RKO (cell line): ENCODE measurements at places on chromosomes 5 and 9.
A peak's percentile ranks its signal among the peaks of the same experiment; 100 is the strongest.

DNA sequence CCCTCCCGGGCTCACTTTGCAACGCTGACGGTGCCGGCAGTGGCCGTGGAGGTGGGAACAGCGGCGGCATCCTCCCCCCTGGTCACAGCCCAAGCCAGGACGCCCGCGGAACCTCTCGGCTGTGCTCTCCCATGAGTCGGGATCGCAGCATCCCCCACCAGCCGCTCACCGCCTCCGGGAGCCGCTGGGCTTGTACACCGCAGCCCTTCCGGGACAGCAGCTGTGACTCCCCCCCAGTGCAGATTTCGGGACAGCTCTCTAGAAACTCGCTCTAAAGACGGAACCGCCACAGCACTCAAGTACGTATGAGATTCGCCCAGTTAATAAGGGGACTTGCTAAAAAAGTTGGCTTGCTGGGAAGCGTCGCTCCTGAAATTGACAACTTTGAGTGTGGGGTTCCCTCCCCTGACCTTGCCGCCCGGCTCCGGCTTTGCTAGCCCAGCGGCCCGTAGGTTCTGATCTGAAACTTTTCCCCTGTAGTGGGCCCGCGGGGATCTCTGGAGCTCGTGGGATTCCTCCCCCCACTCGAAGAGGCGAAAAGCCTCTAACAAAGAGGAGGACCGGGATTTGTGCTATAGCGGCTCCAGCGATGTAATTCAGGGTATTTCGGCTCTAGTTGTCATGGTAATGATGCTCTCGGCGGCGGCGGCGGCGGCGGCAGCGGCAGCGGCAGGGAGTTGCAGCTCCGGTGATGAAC lies 572 bp downstream of the NR4A3 start:
- peak; percentile 83 for DNase-seq

DNA sequence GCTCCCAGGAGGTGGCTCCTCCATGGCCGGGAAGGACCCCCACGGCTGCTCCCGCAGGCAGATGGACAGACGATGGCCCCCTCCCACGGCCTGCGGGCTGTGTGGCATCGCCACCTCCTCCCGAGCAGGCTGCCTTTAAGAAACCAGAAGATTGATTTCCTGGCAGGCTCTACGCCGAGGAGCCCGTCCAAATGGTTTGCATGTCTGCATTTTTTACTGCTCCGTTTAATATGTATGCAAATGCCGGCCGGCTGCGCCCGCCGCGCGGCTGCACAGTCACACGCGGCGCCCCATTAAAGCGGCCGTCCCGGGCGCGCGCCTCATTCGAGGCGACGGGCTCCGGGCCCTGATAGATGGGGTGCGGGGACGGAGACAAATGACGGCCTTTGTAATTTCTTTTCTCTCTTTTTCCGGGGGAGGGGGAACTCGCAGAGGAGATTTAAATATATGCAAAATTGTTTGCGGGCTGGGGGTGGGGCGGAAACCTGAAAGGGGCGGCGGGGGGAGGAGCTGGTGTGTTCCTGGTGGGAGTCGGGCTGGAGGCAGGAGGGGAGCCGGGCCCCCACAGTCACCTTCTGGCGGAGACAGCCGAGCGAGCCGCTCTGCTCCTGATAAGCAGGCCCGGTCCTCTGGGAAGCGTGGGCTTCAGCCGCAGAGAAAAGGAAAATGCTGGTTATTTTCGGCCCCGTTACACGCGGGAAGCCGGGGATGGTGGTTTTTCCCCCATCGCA lies 158.7 kb upstream of the IER5L start:
- no peak for DNase-seq

- DNase-seq: no peak
These were observed 113.7 kb downstream of the TRIO start for GRCh38 chr5:14256756-14257393.

DNA sequence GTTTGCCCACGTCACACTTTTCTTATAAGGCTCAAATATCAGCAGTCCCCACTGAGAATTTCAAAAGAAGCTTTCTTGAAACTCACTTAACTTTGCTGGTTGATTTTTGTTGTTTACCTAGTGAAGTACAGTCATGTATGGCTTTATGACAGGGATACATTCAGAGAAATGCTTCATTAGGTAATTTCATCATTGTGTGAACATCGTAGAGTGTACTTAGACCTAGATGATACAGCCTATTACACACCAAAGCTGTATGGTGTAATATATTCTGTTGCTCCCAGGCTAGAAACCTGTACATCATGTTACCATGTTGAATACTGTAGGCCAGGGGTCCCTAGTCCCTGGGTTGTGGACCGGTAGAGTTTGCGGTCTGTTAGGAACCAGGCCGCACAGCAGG lies 177.0 kb downstream of the ARRDC3 start:
- no peak for DNase-seq

DNA sequence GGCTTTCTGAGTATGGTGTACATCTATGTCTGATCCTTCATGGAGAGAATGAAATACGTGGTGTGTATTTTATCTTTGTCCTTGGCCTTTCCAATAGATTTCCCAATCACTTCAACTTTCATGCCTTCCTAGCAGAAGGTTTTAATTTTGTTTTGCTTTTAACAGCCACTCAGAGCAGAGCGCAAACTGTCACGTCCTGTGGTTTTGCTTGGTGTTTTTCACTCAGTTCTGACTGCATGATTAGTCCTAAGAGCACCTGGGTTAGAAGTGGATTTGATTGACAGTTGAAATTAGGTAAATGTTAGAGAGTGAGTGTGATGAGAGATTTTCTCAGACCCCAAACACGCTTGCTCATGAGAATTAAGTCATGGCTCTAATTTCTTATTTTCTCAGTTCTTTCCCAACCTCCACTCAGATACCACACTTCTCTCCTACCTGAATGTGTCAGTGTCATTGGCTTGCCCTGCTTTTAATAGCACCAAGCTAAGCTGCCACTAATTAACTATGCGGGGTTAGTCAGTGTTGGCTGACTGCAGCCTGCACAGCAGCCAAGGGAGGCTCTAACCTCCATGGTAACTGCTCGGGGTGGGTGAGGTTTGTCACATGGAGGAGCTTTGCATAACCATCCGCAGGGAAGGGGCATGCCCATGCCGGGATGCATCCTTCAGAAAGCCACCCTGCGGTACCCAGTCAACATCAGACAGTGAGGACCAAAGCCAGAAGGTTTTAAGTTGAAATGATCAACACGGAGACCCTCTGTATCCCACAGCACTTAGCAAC lies 173.4 kb downstream of the NR3C1 start:
- no peak for DNase-seq

- DNase-seq: no peak
These were observed 62.1 kb downstream of the SLC44A1 start for GRCh38 chr9:105306351-105307140.
